ENCODE measurements at places on chromosomes 12 and 14. TPM values are rescaled to one million over a fixed set of nuclear protein-coding genes. Genes with fewer than 3 reads are reported as not detected.

Gene NINJ2
- total RNA-seq = 2.4 TPM

Gene SLC11A2
- total RNA-seq = 82.3 TPM

Gene C12orf60
- total RNA-seq = 0.27 TPM

Gene MIP
- not detected for total RNA-seq

Gene LALBA
- not detected for total RNA-seq

Gene LBHD2
- total RNA-seq = not detected

Gene CELA1
- not detected for total RNA-seq

Gene NRL
- 0.92 TPM for total RNA-seq

Gene TMEM260
- 39.9 TPM for total RNA-seq

Gene GDF3
- total RNA-seq = not detected

Gene SIX1
- total RNA-seq = 5.1 TPM

Gene MIPOL1
- total RNA-seq = 13.1 TPM

Gene TAS2R10
- 4.6 TPM for total RNA-seq

Gene HOXC5
- total RNA-seq = not detected

Gene KITLG
- 29.9 TPM for total RNA-seq

Gene CEBPE
- total RNA-seq = not detected

Gene CMTM5
- total RNA-seq = not detected

Gene KLRD1
- 13.0 TPM for total RNA-seq

Gene SMIM41
- 1.8 TPM for total RNA-seq

Gene PSMC6
- 89.0 TPM for total RNA-seq

Gene CYP46A1
- total RNA-seq = 1.3 TPM

Gene NYNRIN
- 11.6 TPM for total RNA-seq

Gene SYCP3
- total RNA-seq = not detected
